ENCODE measurements at places on chromosomes 13 and 19.

DNA sequence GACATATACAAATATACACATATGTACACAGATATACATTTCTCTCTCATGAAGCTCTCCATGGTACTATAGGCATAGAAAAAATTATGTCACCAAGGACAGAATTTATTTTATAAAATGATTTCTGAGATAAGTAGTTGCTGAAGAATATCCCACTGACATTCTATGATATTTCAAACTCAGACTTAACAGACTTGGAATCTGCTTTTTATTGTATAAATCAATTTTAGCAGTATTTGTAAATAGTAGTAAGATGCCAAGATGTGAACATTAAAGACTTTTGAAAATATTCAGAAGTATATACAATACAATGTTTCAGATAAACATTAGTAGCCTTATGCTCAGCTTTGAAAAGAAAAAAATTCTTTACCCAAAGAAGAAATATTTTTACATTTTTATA, 107.4 kb upstream of the ARGLU1 start:
- DNase-seq, result no peak
- no peaks in the 10 kb centered on the region for H3K4me1 ChIP-seq
- no peak overlapping the region for H3K4me3 ChIP-seq
- no peaks in the 10 kb centered on the region for H3K36me3 ChIP-seq

DNA sequence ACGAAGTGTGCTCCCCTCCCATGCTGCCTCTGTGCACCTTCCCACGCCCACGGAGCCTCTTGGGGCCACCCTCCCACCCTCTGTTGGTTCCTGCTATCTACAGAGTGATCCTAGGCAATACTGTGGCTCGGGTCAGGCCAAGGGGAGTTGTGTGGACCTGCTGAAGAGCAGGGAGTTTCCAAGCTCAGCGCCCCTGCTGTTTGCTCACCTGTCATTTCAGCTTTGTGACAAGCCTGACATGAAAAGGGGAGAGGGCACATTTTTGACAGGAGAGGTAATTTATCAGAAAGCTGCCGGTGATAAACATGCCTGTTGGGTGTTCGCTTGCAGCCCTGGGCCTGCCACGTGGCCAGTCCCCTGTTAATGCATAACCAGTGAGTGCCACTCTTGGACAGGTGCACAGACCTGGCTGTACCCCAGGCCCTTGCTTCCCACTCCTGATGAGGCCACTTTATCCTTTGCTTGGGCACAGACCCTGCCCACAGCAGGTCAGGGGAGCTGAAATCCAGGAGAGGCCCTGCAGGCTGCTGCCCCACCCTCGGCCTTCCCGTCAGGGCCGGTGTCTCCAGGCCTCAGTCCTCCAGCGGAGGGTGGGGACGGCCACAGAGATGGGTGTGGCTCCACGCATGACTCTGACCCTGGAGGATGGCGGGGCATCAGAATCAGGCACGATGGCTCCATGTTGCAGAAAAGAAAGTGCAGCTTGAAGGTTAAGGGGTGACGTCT, 201.5 kb upstream of the GPR12 start:
- peak; percentile 89 for DNase-seq
- H3K27me3 ChIP-seq, result no peaks in the 10 kb centered on the region
- H3K27ac ChIP-seq, result peak overlapping the region; percentile 81
- peaks cover 15% of the 10 kb centered on the region for H3K4me1 ChIP-seq

GRCh38 chr13:43383498-43384165, 360.2 kb downstream of the DNAJC15 start:
- no peak for DNase-seq
- no peak overlapping the region for H3K4me3 ChIP-seq
- H3K27me3 ChIP-seq, result no peaks in the 10 kb centered on the region
- H3K27ac ChIP-seq, result no peak overlapping the region
- H3K36me3 ChIP-seq, result no peaks in the 10 kb centered on the region
- H3K4me1 ChIP-seq, result no peaks in the 10 kb centered on the region

DNA sequence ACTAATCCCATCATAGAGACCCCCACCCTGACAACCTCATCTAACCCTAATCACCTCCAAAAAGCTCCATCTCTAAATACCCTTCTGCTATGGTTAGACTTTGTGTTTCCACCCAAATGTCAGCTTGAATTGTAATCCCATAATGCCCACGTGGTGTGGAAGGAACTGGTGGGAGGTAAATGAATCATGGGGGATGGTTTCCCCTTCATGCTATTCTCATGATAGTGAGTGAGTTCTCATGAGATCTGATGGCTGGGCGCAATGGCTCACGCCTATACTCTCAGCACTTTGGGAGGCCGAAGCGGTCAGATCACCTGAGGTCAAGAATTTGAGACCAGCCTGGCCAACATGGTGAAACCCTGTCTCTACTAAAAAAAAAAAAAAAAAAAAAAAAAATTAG, 2.6 kb downstream of the VMAC start:
- H3K4me1 ChIP-seq, result peaks cover 9% of the 10 kb centered on the region
- no peak for DNase-seq
- H3K27me3 ChIP-seq, result no peaks in the 10 kb centered on the region
- H3K36me3 ChIP-seq, result no peaks in the 10 kb centered on the region
- H3K4me3 ChIP-seq, result no peak overlapping the region
- no peak overlapping the region for H3K27ac ChIP-seq

DNA sequence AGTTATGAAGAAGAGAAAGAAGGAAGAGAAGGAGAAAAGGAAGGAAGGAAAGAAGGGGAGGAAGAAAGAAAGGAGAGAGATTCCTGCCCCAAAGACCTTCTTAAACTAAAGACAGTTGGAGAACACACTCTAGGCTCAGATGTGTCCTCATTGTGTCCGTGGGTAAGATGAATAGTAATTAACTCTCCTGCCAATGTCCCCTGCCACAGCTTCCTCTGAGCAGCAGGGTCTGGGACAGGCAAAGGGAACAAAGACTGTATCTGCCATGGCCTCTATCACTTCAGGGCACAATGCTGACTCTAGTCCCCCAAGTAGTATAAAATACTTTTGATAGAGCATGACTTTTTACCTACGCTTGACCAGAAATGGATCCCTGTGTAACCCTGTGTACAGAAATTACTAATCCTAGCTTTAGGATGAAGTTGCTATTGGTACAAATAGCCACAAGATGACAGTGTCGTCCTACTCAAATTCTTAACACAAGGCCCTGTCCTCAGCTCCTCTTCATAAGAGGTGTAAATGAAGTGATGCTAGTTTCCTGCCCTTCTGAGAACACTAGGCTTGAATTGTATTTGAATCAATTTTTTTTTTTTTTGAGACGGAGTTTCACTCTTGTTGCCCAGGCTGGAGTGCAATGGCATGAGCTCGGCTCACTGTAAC, 186.2 kb upstream of the GPR12 start:
- H3K36me3 ChIP-seq, result no peaks in the 10 kb centered on the region
- H3K27me3 ChIP-seq, result no peaks in the 10 kb centered on the region
- no peak overlapping the region for H3K4me3 ChIP-seq
- peaks cover 6% of the 10 kb centered on the region for H3K4me1 ChIP-seq
- H3K27ac ChIP-seq, result no peak overlapping the region

- no peak overlapping the region for H3K4me3 ChIP-seq
- no peaks in the 10 kb centered on the region for H3K36me3 ChIP-seq
- no peaks in the 10 kb centered on the region for H3K27me3 ChIP-seq
- no peak overlapping the region for H3K27ac ChIP-seq
- no peaks in the 10 kb centered on the region for H3K4me1 ChIP-seq
Observed at GRCh38 chr13:30601836-30602235, 15.9 kb upstream of the USPL1 start.

GRCh38 chr13:99376132-99376531, 68.9 kb upstream of the GPR183 start:
- DNase-seq, result peak; percentile 88
- no peak overlapping the region for H3K4me3 ChIP-seq

- no peaks in the 10 kb centered on the region for H3K36me3 ChIP-seq
- H3K4me1 ChIP-seq, result no peaks in the 10 kb centered on the region
- DNase-seq, result no peak
- no peak overlapping the region for H3K4me3 ChIP-seq
- no peaks in the 10 kb centered on the region for H3K27me3 ChIP-seq
- H3K27ac ChIP-seq, result no peak overlapping the region
Observed at GRCh38 chr13:29562786-29563438, 32.6 kb downstream of the SLC7A1 start.

DNA sequence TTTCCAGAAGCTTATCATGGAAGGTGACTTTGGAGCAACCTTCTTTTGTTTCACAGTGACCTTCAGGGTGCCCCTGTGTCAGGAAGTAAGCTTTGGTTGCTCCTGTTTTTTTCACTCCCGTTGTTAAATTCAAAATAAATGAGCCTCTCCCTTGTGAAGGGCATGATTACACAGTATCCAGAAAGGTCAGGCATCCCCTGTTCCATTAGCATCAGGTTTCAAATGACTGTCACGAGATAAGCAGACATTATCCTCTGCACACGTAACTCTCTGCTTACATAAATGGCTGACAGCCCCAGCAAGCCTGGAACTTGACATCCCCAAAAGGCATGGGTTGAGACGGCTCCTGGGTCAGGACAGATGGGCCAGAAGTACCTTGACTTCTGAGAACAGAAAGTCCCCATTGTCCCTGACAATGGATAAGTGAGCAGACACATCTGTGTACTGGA, 52.0 kb downstream of the RAB20 start:
- H3K4me3 ChIP-seq, result no peak overlapping the region
- H3K4me1 ChIP-seq, result peaks cover 5% of the 10 kb centered on the region
- no peaks in the 10 kb centered on the region for H3K36me3 ChIP-seq
- H3K27ac ChIP-seq, result no peak overlapping the region

DNA sequence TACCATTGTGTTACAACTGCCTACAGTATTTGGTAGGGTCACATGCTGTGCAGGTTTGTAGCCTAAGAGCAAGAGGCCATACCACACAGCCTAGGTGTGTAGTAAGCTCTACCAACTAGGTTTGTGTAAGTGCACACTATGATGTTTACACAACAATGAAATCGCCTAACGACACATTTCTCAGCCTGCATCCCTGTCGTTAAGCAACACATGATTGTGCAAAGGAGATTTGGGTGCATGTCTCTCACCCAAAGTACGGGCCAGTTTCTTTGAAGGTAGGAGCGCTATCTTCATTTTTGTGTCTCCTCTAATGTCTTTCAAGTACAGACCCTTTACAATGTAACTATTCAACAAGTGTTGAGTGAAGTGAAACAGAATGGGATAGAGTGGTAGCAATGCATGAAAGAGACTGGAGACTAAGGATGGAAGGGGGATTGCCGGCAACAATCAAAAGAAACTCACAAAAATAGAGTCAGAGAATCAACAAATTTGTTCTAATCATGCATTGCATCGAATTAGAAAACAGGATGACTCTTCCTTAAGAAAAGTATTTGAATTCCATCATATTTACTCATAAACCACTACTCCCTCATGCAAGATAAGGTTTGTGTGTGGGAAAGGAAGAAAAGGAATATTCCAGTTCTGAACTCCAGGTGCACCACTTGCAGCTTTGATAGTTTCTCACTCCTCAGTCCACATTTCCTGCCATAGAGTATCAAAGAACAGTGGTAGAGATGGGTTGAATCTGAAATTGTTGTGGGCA, 60.2 kb upstream of the TNFRSF19 start:
- H3K36me3 ChIP-seq, result no peaks in the 10 kb centered on the region
- no peaks in the 10 kb centered on the region for H3K27me3 ChIP-seq
- H3K4me1 ChIP-seq, result no peaks in the 10 kb centered on the region
- DNase-seq, result no peak
- no peak overlapping the region for H3K27ac ChIP-seq

DNA sequence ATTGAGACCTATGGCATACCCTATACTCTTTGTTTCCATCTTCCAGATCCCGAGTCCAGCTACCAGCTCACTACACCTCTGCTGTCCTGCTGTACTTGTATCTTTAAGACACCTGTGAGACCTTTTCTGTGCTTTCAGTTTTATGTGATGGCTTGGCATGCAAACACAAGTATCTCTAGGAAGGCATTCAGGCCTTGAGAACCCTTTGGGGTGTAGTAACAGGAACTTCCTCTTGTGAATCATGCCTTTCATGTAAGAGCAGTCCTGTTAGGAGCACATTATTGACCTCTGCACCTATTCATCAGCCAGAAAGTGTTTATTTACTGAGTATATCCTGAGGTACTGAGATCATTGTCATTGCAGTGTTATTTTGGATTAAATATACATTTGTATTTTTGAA, 87.0 kb upstream of the HTR2A start:
- no peaks in the 10 kb centered on the region for H3K4me1 ChIP-seq
- H3K4me3 ChIP-seq, result no peak overlapping the region
- DNase-seq, result no peak
- H3K36me3 ChIP-seq, result no peaks in the 10 kb centered on the region

GRCh38 chr13:99310382-99311031, 3.3 kb upstream of the GPR183 start:
- no peak for DNase-seq
- H3K36me3 ChIP-seq, result no peaks in the 10 kb centered on the region
- H3K4me3 ChIP-seq, result no peak overlapping the region
- H3K4me1 ChIP-seq, result peaks cover 9% of the 10 kb centered on the region
- no peak overlapping the region for H3K27ac ChIP-seq

DNA sequence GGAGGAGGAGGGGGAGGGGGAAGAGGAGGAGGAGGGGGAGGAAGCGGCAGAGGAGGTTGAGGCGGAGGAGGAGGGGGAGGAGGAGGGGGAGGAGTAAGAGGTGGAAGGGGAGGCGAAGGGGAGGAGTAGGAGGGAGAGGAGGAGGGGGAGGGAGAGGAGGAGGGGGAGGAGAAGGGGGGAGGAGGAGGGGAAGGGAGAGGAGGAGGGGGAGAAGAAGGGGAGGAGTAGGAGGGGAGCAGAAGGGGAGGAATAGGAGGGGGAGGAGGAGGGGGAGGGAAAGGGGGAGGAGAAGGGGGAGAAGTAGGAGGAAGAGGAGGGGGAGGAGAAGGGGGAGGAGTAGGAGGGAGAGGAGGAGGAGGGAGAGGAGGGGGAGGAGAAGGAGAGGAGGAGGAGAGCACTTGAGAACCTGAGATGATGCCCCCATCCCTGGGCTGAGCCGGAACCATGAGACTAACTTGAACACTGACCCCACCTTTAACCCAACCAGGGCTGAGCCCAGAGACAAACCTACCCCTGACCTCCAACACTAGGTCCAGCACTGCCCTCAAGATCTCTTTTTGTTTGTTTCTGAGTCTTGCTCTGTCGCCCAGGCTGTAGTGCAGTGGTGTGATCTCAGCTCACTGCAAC, 12.6 kb downstream of the ABCA7 start:
- no peaks in the 10 kb centered on the region for H3K36me3 ChIP-seq
- H3K27me3 ChIP-seq, result no peaks in the 10 kb centered on the region
- no peaks in the 10 kb centered on the region for H3K4me1 ChIP-seq

DNA sequence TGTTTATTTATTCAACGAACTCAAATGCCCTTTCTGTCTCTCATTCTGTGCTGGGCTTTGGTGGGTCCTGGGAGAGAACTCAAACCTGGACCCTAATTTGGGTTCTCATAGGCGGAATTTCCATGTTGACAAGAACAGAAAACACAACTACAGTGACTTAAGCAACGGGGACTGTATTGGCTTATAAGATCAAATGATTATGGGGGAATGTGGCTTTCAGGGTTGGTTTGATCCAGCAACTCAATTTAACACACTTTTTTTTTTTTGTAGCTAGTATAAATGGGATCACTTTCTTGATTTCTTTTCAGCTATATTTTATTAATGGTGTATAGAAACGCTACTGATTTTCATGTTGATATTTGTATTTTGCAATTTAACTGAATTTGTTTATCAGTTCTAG, 9.9 kb downstream of the FCHO1 start:
- no peak overlapping the region for H3K27ac ChIP-seq
- no peak overlapping the region for H3K4me3 ChIP-seq
- H3K27me3 ChIP-seq, result no peaks in the 10 kb centered on the region
- H3K36me3 ChIP-seq, result no peaks in the 10 kb centered on the region
- no peak for DNase-seq
- no peaks in the 10 kb centered on the region for H3K4me1 ChIP-seq

Measured in Peyer's patch (tissue), 4 donors.